Glutamatergic neuron (in vitro differentiated cells): ENCODE measurements at places on chromosomes 1 and 21. TPM values are rescaled to one million over a fixed set of nuclear protein-coding genes. Genes with fewer than 3 reads are reported as not detected.

- H3K4me1 ChIP-seq = peaks cover 10% of the 10 kb centered on the region
- H3K27me3 ChIP-seq = peaks cover 3% of the 10 kb centered on the region
- peak overlapping the region; percentile 72 for H3K27ac ChIP-seq
Measured at GRCh38 chr1:179883745-179884138, 1.7 kb downstream of the TOR1AIP1 start.

DNA sequence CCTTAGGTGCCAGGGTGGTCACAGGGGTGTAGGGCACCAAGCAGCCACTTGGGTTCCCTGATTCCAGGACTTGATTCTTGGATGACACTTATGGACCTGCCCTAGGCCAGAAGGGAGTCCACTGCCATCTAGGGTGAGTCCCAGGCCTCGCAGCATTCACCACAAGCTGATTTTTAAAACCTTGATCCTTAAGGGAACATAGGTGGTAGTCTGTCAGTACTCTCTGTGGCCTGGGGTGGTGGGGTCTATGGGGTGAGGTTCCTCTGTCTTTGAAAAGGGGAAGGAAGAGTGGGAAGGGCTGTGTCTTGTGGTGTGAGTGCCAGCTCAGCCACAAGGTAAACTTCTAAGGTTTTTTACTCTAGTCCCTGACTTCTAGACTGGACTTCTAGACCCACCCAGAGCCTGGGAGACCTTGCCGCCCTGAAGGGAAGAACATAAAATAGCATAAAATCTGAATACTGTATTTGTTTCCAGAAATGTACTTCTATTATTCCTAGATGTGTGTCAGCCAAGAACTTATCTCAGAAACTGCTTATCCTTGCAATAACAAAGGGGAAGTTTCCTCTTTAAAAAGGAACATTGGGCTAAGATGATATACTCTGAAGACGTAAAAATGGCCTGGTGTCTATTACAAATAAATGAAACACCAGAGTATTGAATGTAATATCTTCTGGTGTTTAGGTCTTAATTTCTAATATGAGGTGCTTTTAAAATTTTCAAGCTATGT is 757.3 kb downstream of the LTN1 start:
- H3K4me3 ChIP-seq = no peak overlapping the region
- DNase-seq = no peak
- no peaks in the 10 kb centered on the region for H3K27me3 ChIP-seq
- H3K4me1 ChIP-seq = peaks cover 8% of the 10 kb centered on the region
- H3K27ac ChIP-seq = no peak overlapping the region

DNA sequence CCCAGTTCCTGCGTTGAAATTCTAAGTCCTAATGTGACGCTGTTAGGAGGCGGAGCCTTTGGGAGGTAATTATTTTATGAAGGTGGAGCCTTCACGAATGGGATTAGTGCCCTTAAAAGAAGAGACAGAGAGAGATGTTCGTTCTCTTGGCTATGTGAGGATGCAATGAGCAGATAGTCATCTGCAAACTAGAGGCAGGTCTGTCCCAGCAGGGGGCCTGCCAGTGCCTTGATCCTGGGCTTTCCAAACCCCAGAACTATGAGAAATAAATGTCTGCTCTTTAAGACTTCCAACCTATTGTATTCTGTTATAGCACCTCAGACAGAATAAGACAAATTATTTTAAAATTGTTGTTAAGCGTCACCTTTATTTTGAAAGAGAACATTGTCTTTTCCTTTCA is 123.1 kb upstream of the KCNJ6 start:
- H3K27me3 ChIP-seq = no peaks in the 10 kb centered on the region
- no peak overlapping the region for H3K4me3 ChIP-seq
- H3K36me3 ChIP-seq = no peaks in the 10 kb centered on the region
- no peaks in the 10 kb centered on the region for H3K4me1 ChIP-seq
- no peak overlapping the region for H3K27ac ChIP-seq
- no peak for DNase-seq

DNA sequence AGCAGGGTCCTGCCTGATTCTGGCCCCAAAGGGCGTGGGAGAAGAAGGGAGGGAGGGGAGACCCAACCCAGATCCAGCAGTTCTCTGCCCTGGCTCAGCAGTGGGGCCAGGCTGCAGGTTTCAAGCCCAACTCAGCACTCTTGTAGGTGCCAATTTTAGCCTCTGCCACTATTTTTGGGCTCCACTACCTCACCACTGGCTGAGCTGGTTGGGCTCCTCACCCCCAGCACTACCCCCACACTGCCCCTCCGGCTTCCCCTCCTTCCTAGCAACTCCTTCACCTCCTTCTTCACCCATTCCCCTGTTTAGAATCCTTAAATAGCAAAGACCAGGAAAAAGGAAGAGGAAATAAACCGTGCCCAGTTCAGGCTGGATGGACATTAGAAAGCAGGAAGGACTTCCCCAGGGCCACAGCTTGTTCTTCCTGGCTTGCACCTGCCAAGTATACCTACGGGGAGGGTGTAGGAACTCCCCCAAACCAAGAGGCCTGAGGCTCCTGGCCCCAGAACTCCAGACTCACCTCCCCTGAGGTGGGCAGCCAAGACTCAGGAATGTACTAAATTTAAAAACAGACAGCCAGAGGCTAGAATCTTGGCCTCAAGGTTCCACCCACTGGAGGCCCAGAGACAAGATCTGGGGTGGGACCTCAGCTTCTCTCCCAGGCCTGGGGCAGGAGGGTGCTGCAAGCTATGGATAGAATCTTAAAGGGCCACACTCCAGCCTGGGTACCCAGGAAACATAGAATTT is 1.4 kb upstream of the ARHGEF2 start:
- peaks cover 26% of the 10 kb centered on the region for H3K4me1 ChIP-seq
- H3K4me3 ChIP-seq = peak overlapping the region; percentile 99
- H3K27ac ChIP-seq = peak overlapping the region; percentile 52

DNA sequence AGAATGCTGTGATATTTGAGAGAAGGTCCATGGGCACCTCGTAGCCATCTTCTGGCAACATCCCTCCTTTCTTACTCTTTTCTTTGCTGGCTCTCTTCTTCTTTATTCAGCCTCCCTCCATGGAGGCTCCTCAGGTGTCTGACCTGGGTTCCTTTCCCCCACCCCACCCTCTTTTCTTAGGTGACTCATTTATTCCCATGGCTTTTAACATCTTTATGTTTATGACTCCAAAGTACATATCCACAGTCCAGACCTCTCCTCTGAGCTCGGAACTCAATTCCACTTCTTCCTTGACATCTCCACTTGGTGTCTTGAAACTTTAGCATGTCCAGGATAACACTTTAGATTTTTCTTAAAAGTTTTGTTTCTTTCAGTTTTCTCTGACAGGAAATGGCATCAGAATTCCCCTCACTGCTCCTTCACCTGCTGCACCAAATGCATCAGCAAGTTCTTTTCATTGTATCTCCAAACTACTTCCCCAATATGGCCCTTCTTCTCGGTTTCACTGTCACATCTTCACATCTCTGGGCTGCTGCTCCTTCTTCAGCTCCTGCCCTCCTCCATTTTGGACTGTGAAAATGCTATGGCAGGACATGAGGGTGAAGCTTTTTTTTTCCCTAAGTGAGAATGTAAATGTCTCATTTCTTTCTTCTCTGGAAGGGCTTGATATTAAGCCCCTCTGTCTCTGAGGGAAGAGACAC is 95.9 kb downstream of the GIPC2 start:
- H3K27me3 ChIP-seq = no peaks in the 10 kb centered on the region
- no peaks in the 10 kb centered on the region for H3K4me1 ChIP-seq
- no peak for DNase-seq

DNA sequence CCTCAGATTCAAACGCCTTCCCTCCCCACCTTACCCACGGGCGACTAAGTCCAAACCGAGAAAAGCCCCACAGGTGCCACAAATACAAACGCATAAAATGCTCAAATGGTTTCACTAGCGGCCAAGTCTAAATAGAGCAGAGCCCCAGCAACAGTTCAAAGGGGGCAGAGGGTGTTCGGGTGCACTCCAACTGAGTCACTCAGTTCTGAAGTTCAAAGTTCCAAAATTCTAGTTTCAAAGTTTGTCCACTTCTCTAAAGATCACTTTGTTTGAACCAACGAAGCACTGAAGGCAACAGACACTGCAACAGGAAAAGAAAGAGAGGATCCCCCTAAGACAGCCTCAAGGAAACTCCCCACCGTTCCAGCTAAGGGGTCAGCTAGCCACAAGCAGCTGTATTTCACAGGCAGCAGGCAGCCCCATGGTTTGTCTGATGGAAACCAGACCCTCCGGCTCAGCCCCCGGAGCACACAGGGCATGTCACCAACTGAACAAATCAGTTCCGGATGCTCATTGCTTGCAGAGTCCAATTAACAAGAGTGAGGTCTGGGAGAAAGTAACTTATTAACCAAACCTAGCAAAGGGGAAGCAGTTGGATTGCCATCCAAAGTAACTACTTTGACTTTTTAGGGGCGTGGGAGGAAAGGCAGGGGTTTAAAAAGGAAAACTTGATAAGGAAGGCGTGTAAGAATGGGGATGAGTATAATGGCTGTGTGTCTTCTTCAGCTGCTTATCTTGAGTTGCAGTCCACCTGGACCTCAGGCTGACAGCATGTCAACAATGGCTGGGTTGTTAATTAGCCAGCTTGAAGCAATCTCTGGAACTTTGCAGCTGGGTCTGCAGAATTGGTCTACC is 1423.9 kb upstream of the PRMT6 start:
- no peak for DNase-seq
- no peaks in the 10 kb centered on the region for H3K36me3 ChIP-seq
- no peak overlapping the region for H3K27ac ChIP-seq
- no peaks in the 10 kb centered on the region for H3K4me1 ChIP-seq

DNA sequence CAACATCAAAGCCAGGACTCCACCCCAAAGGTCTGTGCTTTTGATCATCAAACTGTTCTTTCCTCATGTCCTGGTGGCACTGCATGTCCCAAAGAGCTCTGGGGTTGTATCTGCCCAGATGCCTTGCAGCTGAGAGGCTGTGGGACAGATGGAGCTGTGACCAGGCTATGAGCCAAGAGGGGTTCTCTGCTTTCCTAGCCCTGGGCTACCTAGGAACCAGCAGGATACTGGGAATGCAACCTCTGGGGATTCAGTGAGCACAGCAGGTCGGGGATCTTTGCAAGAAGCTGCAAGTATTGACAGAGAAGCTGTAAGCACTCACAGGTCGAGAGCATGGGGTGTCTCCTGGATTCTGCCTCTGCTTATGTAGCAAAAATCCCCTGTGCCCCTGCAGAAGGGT is 186.6 kb downstream of the GRIK3 start:
- H3K4me1 ChIP-seq = peaks cover 59% of the 10 kb centered on the region
- H3K27ac ChIP-seq = peak overlapping the region; percentile 94
- no peaks in the 10 kb centered on the region for H3K36me3 ChIP-seq
- H3K27me3 ChIP-seq = peaks cover 12% of the 10 kb centered on the region
- DNase-seq = peak; percentile 69

The ITLN1 gene
- not detected for total RNA-seq

The UBASH3A gene
- total RNA-seq = not detected

The ERI3 gene
- 37.0 TPM for total RNA-seq

The BTG2 gene
- 88.6 TPM for total RNA-seq

The OR10J1 gene
- total RNA-seq = not detected
